Lower leg skin (tissue), 4 donors: ENCODE measurements at places on chromosomes 13 and 19. TPM values are rescaled to one million over a fixed set of nuclear protein-coding genes. Genes with fewer than 3 reads are reported as not detected.

GRCh38 chr13:113337976-113338375 is 26.0 kb downstream of the GRTP1 start:
- DNase-seq = no peak

DNA sequence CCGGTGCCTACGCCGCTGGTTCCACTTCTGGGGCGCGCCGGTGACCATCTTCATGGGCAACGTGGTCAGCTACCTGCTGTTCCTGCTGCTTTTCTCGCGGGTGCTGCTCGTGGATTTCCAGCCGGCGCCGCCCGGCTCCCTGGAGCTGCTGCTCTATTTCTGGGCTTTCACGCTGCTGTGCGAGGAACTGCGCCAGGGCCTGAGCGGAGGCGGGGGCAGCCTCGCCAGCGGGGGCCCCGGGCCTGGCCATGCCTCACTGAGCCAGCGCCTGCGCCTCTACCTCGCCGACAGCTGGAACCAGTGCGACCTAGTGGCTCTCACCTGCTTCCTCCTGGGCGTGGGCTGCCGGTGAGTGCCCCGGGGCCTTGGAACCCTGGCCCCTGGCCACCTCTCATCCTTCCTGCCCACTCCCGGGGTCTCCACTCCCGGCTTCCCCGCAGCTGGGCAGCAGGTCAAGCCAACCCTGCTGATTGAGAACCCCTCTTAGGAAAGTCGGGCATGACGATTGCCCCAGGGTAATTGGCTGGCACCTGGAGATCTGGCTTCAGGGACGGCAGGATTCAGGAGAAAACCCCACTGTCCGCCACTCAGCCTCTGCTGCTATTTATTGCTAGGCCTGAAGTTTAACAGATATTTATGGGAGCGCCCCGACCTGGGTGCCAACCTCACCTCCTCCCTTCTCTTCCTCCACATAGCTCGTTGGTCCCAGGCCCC is 39.1 kb downstream of the TRPM4 start:
- DNase-seq = no peak

DNA sequence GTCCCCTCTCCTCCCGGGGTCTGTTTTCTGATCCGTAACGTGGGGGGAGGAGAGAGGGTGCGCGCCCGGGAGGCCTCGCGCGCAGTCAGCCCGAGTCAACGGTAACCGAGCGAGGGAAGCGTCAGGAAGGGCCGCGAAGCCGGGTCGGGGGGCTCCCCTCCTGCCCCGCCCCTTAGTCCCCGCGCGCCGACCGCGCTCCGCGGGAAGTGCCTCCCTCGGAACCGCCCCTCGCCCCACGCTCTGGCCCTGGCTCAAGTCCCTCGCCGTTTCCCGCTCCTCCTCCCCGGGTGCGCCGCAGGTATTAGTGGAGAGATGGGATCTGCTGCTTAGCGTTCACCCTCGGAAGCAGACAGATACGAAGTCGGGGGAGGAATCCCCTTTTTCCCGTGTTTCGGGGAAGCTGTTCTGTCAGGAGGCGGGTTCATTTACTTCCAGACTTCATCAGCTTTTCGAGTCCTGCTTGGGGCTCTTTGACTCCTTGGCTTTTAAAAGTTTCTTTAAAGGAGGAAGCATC is 770 bp downstream of the HNRNPM start:
- DNase-seq = peak; percentile 38

GRCh38 chr13:21960108-21960507 is 289.2 kb downstream of the FGF9 start:
- DNase-seq = no peak

DNA sequence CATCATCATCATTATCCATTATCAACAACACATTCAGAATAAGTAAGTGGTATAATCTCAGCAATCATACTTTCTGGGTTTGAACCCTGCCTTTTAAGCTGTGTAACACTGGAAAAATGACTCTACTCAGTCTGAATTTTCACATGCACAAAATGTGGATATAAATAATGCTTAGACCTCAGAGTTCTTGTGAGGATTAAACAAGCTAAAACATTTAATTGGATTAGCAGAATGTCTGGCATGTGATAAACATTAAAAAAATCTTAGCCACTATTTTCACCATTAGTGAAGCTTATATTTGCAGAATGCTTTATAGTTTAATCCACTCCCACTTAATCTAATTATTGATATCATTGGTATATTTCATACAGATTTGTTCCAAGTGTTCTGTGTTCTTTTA is 412.3 kb downstream of the RFC3 start:
- no peak for DNase-seq

DNA sequence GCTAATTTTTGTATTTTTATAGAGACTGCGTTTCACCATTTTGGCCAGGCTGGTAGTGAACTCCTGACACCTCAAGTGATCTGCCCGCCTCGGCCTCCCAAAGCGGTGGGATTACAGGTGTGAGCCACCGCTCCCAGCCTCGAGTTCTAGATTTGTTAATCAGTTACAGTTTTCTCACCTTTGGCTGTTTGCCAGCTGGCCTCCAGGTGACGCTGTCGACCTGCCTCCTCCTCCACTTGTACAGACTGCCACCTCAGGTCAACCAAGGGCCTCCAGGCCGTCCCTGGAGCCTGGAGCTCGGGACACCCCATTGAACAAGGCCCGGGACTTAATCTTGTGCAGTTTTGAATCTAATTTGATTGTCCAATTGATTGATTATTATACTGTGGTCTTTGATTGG is 45.5 kb downstream of the IER2 start:
- no peak for DNase-seq

DNA sequence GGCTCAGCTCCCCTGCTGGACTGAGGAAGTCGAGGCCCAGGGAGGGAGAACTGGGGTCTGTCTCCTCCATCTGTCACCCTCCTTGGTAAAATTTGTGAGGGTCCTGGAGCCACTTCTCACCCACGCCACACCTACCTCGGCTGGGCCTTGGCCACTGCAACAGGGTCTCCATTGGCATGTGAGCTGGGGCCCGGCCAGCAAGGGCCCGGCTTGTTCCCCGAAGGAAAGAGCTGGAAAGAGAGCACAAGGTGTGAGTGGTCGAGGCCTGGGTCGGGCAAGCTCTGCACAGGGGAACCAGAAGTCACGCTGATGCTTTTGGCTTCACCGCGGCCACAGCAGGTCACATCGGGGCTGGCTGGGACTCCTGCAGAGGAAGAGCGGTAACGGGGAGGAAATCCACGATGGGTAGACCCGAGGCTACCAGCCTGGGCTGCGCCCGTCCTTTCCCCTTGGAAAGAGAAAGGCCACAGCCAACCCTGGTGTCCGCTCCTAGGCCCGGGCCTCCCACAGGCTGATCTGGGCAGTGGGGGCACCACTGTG is 9.0 kb downstream of the NANOS3 start:
- no peak for DNase-seq

DNA sequence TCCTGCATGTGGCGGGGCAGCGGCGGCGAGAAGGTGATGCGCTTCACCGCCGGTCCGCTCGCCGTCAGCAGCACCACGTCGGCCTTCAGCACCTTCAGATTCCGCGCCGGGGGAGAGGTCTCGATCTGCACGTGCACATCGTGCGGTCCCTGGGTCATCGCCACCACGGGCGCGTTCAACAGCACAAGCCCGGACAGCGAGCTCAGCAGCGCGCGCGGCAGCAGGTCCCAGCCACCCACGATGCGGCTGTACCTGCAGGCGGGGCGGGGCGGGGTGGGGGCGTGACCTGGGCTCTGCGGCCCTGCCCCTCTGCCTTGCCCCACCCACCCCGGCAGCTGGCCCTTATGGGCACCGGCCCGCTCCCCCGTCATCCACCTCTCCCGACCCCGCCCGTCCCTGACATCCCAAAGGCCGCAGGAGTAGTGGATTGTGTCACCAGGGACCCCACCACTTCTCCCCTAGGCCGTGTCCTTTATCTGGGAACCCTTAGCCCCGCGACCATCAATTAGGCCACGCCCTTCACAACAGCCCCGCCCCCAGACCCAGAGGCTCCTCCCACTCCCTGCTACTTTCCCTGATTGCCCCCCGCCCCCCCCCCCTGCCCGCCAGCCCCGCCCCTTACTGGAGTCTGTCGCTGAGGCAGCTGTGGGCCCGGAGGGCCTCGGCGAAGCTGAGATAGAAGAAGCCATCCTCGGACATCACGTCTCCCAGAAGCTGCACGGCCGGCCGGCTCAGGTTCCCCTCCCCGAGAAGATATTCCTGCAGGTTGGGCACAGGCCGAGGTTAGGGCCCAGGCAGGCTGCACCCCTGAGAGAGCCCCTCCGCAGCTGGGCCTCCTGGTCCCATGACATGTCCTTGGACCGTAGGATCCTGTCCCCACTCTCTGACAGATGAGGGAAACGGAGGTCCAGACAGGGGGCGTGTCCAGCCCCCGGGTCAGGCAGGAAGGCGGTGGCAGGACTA is 6.1 kb downstream of the IL4I1 start:
- DNase-seq = no peak

- no peak for DNase-seq
These were observed 9.3 kb downstream of the POU2F2 start for GRCh38 chr19:42122691-42123607.

GRCh38 chr19:35666251-35666913 is at the start of gene UPK1A:
Gene UPK1A, plus strand, starts transcription at chr19:35666517. Its CDS starts 296 bp downstream, at chr19:35666813.
- DNase-seq = no peak

- no peak for DNase-seq
These were observed 506.7 kb upstream of the NBEA start for GRCh38 chr13:34435338-34435737.

DNA sequence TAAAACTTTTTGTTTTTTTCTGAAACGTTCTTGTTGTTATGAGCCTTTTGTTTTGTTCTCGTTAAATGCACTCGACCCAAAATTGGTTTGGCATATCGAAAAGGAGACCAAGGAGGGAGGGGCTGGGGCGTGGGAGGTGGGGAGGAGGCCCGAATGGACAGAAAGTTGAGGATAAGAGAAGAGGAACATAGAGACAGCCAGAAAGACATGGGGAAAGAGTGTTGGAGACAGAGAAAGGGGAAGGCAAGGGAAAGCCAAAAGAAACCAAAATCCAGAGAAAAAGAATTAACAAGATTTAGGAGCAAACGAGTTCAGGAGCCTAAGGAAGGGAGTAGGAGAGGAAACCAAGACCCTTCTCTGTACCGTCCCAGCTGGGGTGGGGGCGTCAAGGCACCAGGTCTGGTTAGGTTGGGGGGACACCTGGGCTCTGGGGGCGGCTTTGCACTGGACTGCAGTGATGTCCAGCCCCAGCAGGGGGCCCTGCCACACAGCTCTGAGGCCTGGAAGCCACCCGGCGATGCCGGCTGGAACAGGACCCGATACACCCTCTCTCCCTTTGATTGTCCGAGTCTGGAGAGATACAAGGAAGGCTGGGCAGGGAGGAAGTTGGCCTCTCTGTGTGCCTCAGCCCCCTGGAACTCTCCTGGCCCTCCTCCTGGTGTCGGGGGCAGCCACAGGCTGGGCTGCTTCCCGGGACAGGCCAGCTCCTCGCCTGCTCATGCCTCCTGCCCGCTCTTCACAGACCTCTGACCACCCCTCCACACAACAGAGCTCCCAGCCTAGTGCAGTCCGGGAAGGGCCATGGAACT is 11.6 kb upstream of the ASF1B start:
- peak; percentile 35 for DNase-seq

- DNase-seq = no peak
These were observed 13.5 kb upstream of the CCDC97 start for GRCh38 chr19:41296433-41296871.

DNA sequence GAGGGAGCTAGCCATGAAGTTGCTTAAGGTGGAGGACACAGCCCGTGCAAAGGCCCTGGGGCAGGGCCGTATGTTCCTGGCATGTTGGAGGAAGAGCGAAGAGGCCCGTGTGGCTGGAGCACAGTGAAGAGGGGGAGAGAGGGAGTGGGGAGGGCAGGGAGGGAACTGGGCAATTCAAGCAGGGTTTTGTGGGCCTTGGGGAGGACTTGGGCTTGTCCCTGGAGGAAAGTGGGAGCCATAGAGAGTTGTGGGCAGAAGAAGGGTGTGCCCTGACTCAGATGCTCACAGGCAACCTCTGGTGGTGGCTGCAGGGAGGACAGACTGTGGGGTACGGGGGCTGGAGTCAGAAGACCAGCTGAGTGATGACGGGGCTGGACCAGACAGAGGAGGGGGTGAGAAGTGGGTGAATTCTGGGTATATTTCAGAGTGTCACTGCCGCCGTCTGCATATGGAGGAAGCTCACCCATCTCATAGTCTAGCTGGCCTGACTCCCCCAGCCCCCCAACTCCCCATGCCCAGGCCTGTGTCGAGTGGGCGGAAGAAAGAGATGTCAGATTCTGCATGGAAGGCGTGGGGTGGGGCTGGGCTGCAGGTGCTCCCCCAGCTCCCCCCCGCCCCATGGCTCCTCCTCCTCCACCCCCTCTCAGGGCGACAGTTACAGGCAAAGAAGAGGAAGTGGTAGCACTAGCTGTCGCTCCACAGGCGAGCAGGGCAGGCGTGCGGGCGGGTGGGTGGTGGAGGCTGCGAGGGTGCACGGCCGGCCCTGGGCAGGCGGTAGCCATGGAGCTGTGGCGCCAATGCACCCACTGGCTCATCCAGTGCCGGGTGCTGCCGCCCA is at the start of gene VAV1:
VAV1 (plus strand) TSS at position 681 of the 838 bp plus-strand sequence; CDS start at position 781, 100 bp downstream.
- DNase-seq = no peak

DNA sequence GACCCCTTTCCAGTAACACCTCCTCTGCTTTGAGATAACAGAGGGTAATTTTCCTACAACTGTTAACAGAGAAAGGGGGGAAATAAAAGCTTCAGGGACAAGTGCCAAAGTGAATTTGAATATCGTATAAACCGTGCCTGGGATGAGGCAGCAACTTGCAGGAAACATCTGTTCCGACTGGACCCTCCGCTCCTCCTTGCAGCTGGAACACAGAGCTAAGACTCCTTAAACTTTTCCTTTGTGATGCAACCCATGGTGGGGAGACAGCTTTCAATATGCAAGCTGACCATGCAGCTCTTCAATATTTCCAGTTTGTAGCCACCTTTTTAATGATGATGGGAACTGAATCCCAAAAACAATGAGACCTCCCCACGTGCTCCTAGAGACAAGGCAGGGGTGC is 432.6 kb downstream of the ZNF536 start:
- DNase-seq = no peak

DNA sequence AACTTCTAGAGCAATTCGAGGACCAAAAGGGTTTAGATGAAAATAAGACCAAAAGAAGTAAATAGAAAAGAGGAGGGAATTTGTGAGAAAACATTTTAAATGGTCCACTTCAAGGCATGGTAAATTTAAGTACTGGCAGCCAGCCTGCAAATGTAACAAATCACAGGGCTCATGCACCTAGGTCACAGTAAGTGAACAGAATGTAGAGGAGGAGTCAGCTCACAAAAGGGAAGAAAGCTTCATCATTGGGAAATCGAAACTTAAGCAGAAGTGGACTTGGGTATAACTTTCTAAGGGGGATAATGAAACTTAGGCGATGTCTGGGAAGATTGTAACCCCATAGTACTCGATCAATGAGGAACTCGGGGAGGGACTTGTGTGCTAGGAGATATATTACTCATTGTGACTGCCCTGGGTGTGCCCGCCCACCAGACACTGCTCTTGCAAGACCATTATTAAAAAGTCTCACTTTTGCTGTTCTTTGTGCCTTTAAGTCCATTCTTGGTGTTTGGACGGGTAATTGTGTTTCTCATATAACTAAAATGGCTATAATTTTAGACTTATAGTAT is 1053.6 kb upstream of the MIR17HG start:
- no peak for DNase-seq

GRCh38 chr13:113488283-113488682 is 2.2 kb downstream of the DCUN1D2 start:
- DNase-seq = no peak

Gene NCR1
- not detected for total RNA-seq

Gene GPR12
- total RNA-seq = 2.4 TPM

Gene ACP7
- 34.6 TPM for total RNA-seq
